ENCODE measurements at places on chromosomes 2 and 18.

- no peak for DNase-seq
Measured at GRCh38 chr2:85385746-85386145, 24.4 kb downstream of the CAPG start.

DNA sequence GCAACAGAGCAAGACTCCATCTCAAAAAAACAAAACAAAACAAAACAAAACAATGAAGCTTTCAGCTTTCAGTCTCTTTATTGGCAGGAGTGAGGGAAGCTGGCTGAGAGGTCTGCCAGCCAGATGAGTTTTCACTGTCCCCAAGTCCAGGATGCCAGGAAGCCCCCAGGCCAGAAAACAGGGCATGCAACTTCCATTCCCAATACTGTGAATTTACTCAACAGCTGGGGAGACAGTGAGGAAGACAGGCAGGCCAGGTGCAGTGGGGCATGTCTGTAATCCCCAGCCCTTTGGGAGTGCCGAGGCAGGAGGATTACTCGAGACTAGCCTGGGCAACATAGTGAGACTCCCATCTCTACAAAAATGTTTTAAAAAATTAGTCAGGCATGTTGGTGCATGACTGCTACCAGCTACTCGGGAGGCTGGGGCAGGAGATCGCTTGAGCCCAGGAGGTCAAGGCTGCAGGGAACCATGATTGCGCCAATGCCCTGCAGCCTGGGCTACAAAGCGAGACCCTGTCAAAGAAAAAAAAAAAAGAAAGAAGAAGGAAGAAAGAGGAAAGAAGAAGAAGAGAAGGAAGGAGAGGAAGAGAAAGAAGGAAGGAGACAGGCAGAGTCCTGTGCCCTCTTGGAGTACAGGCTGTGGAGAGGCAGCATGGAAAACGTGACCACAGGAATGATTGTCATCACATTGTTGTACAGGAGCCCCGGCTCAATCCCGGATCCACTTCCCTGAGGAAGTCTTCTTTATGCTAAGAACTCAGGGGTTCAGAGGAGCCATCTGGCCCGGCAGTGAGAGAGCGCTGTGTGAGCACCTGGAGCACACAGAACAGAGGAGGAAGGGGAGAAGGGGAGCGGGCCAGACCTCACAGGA lies 29.2 kb upstream of the POMC start:
- no peak for DNase-seq

DNA sequence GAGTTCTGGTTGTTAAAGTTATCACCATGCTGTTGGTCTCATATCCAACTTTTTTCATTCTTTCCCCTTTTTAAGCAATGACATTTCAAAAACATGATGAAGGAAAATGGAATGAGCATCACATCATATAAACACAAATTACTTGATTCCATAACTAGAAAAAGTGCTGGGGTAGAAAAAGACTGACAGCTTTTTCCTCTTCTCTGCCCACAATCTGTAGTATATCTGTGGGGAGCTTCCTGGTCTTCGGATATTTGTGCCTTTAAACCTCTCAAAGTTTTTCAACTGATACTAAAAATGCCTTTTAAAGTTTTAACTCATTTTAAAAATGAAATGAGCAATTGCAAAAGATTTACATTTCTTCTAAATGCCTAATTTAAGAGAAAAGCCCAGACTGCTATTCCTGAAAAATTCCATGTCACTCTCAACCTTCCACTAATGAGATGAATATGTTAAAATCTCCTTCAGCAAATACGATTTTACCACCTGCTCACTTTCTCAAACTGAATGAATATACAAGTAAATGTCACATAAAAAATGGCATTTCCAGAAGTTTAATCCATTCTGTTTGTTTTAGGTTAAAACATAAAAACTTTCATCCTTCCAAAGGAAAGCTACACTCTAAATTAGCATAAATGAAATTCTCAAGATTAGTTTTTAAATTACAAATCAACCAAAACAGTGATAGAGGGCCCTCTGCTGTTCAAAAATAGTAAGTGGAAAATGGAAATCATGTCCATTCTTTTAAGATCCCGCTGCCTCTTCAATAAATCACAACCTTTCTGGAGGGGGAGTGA lies 2.1 kb downstream of the DNAH7 start:
- no peak for DNase-seq

- DNase-seq, result no peak
Measured at GRCh38 chr2:139031722-139032121, 251.5 kb upstream of the NXPH2 start.

- no peak for DNase-seq
Measured at GRCh38 chr2:159130302-159130701, 156.2 kb downstream of the WDSUB1 start.

GRCh38 chr18:34315591-34316352 lies 91.1 kb upstream of the NOL4 start:
- no peak for DNase-seq

DNA sequence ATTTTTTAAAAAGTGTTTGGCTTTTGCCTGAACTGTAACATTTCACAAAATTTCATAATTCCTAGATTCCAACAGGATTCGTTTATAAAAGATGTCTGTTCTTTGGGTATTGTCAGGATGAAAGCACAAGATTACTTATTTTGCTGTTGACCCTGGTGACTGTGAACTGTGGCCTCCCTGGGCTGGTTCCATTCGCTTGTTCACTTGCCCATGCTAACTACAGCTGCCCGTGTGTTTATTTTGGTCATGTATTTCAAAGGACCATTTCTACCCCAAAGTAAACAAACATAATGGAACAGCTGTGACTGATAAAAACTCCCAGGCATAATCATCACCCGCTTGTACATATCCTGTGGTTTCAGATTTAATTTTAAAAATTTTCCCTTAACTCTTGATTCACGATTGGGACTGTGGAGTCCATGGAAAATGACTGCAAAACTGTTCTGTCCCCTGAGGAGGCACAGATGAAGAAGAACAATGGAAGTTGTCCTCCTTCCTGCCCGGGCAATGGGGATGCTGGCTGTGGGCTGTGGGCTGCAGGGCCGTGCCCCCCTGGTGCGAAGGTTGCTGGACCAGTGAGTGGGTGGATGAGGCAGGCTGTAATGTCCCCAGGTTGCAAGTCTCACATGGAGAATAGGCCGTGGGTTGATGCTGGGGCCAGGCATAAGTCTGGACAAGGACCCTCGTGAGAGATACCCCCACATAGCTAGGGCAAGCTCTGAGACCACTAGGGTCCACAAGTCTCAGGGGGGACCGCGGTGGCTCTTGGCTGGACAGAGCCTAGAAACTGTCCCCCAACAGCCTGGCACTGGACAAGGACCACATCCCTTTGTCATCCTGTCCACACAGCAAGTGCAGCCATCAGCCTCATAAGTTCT lies 28.9 kb upstream of the HDAC4 start:
- DNase-seq, result no peak

- DNase-seq, result no peak
Measured at GRCh38 chr2:139177041-139177440, 396.9 kb upstream of the NXPH2 start.

GRCh38 chr2:102703748-102704147 lies 58.1 kb upstream of the TMEM182 start:
- DNase-seq, result peak; percentile 21

DNA sequence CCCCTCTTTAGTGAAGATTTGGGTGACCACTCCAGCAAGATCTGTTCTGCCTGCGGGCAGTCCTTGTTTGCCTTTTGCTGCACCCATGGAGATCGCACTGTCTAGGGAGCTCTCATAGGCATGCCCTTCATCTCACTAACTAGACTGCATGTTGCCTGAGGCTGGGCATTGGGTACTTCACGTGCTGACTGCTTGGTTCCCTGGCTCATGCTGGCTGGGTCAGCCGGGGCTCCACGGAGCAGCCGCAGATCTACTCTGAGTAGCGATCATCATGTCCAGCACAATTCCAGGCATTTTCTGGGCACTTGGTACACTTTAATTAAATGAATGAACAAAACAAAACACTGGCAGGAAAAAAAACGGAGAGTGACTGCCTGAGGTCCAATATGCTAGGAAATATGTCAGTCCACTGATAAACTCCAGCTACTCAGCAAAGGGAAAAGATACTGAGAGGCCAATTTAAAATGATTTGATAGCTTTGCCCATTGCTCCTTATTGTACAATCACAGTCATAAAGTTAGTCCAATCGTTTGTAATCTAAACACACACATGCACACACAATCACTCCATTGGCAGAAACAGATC lies 220.3 kb downstream of the C1D start:
- no peak for DNase-seq

DNA sequence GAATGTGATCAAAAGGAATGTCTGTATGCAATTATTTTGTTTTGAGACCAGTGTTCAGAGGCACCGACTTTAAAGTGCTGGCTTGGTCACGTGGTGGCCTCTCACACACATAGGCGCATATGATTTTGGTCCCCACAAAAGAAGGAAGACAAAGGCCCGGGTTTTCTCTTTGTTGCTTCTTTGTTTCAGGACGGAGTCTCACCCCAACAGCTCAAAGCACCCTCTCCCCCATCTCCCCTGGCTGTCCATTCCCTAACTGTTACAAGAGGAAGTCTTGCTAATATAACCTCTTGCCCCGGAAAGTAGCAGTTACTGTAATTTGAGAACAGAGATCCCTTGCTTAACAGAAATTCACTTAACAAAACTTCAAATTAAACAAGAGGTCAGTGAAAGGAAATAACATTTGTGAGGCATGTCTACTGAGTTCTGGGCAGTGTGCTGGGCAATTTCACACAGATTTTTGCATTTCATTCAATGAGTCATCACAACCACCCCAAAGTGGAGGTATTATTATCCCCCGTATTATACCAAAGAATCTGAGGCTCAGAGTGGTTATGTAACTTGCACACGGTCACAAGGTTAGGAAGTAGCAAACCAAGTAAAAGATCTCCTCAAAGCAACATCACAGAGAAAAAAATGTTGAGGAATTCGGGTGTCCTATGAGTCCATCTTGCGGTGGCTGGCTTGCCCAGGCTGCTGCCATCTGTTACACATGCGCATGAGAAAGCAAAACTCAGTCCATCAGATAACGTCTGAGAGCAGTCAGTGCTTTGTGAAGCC lies 75.8 kb downstream of the SDC1 start:
- no peak for DNase-seq

GRCh38 chr2:70094978-70095719 lies 7.9 kb downstream of the PCBP1 start:
- peak; percentile 40 for DNase-seq

DNA sequence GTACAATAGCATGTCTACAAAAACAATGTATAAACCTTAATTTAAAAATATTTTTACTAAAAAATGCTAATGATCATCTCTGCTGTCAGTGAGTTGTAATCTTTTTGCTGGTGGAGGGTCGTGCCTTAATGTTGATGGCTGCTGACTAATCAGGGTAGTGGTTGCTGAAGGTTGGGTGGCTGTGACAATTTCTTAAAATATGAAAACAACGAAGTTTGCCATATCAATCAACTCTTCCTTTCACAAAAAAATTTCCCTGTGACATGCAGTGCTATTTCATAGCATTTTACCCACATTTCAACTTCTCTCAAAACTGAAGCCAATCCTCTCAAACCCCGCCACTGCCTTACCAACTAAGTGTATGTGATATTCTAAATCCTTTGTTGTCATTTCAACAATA lies 112.4 kb downstream of the OLA1 start:
- DNase-seq, result no peak

DNA sequence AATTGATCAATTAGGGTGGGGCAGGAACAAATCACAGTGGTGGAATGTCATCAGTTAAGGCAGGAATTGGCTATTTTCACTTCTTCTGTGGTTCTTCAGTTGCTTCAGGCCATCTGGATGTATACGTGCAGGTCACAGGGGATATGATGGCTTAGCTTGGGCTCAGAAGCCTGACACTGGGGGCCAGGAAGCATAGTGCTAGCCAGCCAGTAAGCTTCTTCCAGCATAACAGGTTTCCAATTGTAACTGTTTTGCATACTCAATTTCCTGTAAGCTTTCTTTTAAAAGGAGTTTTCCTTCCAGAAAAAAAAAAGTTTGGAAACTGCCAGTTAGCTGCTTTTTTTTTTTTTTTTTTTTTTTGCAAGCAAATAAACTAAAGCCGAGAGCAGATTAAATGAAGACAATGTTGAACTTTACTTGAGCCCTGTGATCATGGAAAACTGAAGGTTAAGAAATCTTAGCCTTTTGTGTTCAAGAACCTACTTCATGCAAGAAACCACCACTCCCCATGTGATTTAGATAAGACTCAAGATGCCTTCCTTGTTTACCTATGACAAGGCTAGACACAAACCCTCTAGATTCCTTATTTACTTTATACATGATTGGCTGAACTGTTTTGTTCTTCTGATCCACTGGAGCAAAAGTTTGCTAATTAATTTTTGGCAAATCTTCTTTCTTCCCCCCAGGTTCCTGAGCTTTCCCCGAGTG lies 126.9 kb upstream of the LINC00305 start:
- DNase-seq, result no peak

DNA sequence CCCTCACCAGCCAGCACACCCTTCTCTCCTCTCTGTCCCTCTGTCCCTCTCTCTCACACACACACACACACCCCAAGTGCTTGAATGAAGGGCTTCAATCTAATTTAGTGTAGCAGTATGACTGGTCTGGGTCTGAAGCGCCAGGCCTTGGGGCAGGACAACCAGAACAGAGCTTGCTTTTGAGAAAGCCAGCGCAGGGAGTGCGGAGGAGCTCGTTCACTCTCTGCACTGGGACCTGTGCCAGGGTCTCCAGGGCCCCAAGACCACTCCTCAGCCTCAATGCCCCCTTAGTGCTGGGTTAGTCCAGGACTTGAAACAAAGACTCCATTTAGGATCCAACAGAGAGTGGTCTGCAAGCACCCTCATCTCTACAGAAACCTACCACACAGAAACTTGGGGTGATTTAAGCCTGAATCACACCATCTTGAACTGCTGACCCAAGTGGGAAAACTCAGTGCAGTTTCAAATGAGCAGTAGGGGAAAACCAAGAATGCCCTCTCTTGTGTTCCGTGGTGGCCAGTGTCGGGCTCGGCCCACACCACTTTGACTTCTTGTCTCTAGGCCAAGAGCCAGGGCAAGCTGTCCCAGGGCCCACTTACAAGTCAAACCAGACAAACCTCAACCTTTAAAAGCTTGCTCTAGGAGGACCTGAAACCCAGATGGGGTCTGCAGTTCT lies 66.6 kb upstream of the WIPF1 start:
- no peak for DNase-seq

All from stimulated activated CD4-positive, alpha-beta T cell treated with anti-CD3 and anti-CD28 coated beads, Interleukin-15, amount 100 ng/mL, for 24 hours (primary cell).